IgD-negative memory B cell (primary cell): ENCODE measurements at places on chromosomes 1 and 21. TPM values are rescaled to one million over a fixed set of nuclear protein-coding genes. Genes with fewer than 3 reads are reported as not detected.

AMY1A gene
- polyA plus RNA-seq, result not detected

PCBP3 gene
- polyA plus RNA-seq, result 1.4 TPM

SLC19A1 gene
- polyA plus RNA-seq, result 15.2 TPM

C1orf115 gene
- 13.7 TPM for polyA plus RNA-seq

OR6K3 gene
- not detected for polyA plus RNA-seq

LAMB3 gene
- not detected for polyA plus RNA-seq
